ENCODE measurements at places on chromosomes 2 and 18.

- no peak for DNase-seq
These were observed 147.9 kb downstream of the MGAT5 start for GRCh38 chr2:134401789-134402188.

GRCh38 chr18:13267431-13267873 lies 48.9 kb downstream of the LDLRAD4 start:
- no peak for DNase-seq

GRCh38 chr18:50071397-50071796 lies 123.5 kb downstream of the MYO5B start:
- no peak for DNase-seq

- no peak for DNase-seq
These were observed 70.0 kb upstream of the SLC25A52 start for GRCh38 chr18:31830686-31831085.

GRCh38 chr18:59954241-59954640 lies 54.4 kb downstream of the PMAIP1 start:
- DNase-seq = no peak

GRCh38 chr18:49708662-49709346 lies 104.5 kb downstream of the ACAA2 start:
- DNase-seq = no peak

DNA sequence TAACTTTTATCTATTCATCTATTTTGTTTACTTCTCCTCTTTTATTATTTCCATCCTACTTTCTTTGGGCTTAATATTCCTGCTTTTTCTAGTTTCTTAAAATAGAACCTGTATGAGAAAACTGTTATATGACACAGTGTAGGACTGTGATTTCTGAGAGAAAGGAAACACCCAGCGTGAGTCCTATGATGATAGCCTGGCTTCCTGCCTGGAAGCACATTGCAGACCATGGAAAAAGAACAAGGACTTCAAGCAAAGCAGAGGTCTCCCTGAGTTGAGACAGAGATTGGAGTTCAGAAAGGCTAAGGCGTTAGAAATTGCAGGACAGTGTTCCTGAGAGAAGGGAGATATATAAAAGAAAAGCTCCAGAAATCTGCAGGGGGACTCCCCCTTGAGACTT lies 7.8 kb downstream of the RBM44 start:
- no peak for DNase-seq

GRCh38 chr18:24048261-24048660 lies 33.7 kb downstream of the TTC39C start:
- no peak for DNase-seq

DNA sequence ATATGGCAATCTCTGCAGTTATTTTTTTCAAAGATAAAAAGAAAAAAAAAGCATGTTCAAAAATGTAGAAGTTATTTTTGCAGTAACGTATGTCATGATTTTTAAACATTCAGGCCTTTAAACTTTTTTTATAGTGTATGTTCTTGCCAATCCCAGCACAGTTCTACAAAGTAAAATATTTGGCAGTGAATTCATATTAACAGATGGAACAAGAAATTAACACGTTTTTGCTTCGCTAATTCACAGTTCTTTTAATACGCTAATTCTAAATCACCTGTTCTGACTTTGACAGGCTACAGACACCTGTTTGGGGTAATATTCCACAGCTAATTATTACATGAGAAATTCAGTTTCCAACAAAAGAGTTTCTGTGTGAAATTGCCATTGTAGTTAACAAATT lies 183.2 kb downstream of the ARHGAP15 start:
- DNase-seq = no peak

GRCh38 chr2:145815933-145816332 lies 1296.0 kb upstream of the ZEB2 start:
- DNase-seq = no peak

- DNase-seq = no peak
These were observed 151.6 kb upstream of the MSH6 start for GRCh38 chr2:47631306-47631705.

GRCh38 chr2:6441800-6442199 lies 423.9 kb downstream of the CMPK2 start:
- no peak for DNase-seq

DNA sequence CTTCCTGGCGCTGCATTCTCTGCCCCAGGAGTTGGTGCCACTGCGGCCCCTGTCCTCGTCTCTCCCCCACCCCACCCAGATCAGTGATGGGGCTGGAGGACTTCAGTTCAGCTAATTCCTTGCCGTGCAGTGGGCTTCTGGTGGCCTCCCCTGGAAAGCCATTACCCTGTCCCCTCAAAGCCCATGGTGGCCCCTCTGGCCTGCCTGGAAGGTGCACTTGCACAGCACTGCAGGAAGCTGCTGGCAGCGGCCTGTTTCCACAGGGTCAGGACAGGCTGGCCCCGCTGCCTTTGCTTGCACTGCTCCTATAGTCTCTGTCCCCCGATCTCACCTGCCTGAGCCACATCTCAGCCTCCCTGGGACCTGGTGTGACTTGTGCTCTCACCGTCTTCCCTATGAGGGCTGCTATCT lies 105.1 kb downstream of the USP40 start:
- DNase-seq = no peak

GRCh38 chr18:33581856-33582255 lies 3.8 kb downstream of the ASXL3 start:
- no peak for DNase-seq

DNA sequence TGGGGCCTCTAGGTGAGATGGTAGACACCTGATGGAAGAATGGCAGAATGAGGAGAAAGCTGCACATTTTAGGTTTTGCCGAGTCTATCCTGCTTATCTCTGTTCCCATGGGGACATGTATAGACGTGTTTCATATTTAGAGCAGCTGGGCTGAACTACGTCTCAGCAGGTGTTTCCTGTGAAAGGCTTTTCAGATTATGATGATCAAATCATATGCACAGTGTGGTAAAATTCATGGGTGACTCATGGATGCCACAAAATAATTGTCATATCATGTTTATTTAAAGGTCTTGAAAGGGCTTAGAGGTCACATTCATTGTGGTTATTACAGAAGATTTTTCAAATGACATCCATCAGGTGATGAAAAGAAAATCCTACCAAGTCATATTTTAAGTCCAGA lies 90.5 kb downstream of the ICOS start:
- DNase-seq = peak; percentile 82

GRCh38 chr2:99942561-99943347 lies 199.6 kb downstream of the AFF3 start:
- no peak for DNase-seq

DNA sequence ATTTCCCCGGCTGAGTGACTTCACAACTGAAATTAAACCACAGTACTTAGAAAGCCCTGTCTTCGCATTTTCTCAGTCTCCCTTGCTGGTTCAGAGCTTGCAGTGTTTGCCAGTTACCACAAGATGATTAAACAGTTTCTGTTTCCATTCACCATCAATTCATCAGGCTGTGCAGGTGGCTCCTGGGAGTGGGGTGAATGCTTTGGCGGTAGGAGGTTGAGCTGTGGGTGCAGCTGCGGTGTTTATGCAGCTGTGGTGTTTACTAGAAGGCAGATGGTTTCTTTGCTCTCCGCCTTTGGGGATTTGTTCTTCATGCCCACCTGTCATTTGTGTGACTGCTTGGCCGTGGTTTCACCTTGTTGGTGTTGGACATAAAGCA lies 16.1 kb downstream of the ACOXL start:
- peak; percentile 80 for DNase-seq

DNA sequence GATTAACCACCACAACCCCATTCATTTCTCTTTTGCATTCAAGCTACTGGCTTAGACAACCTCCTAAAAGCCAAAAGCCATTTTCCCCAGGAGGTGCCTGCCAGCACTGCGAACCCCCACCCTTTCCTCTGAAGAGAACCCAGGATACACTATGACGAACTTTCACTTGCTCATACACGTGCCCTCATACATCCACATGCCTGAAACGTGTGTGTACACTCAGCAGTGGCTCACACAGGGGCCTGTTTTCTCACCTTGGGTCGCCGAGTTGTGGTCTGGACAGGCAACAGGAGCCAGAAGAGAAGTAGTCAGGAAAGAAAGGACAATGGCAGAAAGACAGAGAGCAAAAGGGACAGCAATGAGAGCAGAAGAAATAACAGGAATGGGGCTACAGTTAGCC lies 7.4 kb downstream of the DCTN1 start:
- DNase-seq = no peak

- no peak for DNase-seq
These were observed 47.8 kb upstream of the NT5C1B start for GRCh38 chr2:18637196-18637595.

- peak; percentile 68 for DNase-seq
These were observed 35.4 kb downstream of the FASTKD2 start for GRCh38 chr2:206800506-206801417.

DNA sequence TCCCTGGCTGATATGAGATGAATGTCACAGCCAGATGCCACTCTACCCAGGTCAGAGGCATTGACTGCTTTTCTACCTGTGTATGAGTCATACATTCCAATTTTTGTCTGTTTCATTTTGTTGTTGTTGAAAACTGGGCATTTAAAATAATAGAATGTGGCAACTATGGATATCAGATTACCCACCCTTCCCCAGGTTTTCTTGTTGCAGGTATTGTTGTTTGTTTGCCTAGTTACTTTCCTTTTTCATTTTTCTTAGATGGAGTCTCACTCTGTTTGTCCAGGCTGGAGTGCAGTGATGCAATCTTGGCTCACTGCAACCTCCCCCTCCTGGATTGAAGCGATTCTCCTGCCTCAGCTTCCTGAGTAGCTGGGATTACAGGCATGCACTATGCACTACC lies 70.2 kb downstream of the LRRC30 start:
- DNase-seq = no peak

GRCh38 chr2:105621038-105621437 lies 123.7 kb upstream of the NCK2 start:
- DNase-seq = no peak

- no peak for DNase-seq
These were observed 30.2 kb upstream of the FAM124B start for GRCh38 chr2:224432003-224432579.

GRCh38 chr2:15042801-15043217 lies 410.3 kb downstream of the LRATD1 start:
- DNase-seq = no peak

DNA sequence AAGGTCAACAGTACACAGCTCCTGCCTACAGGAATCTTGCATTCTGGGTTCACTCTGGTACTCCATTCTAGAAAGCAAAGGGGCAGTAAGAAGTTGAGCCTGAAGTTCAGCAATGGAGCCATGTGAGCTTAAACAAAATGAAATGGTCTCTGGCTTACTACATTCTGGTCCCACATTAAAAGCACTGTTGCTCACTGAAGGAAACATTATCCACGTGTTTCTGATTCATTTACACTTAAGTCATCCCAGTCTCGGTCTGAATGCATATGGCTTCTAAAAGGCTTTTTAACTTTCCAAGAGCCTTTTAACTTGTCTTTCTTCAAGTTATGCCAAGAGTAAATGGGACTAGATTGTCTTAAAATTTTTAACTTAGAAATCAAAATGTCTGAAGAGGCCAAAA lies 177.8 kb downstream of the LNPK start:
- no peak for DNase-seq

GRCh38 chr18:2146092-2146491 lies 425.2 kb downstream of the METTL4 start:
- no peak for DNase-seq

DNA sequence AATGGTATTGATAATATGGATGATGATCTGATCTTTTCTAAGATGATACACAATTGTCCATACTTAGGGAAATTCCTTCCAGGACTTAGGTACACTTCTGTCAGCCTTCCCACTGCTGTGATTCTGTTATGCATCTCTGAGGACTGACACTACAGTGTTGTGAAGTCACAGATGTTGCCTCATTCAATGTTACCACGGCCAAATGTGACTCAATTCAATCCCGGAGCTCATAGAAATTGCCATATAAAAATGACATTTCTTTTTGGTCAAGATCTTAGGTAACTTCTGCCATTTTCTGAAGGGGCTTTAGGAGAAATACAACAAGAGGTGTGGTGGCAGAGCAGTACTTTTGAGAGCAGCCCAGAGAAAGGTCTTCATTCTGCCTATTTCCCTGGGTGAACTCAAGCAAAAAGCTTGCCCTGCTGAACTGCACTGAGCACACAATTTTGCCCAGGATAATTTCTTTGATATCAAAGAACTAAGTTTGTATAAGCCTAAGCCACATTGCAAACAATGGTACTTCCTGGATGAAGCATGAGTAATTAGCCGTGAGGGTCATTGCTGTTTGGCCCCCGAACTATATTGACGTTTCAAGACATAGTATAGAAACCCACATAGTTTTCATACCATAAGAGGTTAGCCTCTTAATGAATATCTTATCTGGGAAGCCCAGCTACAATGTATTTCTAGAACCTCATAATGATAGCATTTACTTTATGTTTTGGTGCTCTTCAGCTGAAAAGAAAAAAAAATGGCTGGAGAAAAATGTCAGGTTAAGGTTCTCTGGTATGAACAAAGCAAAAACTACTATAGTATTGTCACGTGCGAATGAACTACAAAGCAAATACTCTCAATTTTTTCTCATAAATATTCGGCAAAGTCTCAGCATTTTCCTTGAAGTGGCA lies 437.4 kb downstream of the MEIS1 start:
- DNase-seq = no peak

GRCh38 chr18:8036551-8036950 lies 469.4 kb downstream of the PTPRM start:
- no peak for DNase-seq

DNA sequence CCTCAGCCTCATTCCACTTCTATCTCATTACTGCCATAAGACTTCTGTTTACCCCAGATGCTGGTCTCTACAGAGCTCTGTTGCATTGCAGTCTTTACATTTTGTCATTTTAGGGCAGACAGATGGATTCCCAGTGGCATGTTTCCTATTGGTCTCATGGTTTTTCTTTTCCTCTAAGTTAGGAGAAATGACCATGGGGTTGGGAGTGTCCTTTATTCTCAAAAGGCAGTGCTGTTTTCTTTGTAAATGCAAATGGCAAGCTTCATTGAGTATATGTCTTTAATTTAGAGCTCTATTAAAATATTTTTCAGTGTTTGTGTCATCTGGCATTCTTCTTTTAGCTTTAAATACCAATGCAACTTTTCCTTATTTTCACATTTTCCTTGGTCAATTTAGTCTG lies 57.0 kb downstream of the MSTN start:
- DNase-seq = no peak

DNA sequence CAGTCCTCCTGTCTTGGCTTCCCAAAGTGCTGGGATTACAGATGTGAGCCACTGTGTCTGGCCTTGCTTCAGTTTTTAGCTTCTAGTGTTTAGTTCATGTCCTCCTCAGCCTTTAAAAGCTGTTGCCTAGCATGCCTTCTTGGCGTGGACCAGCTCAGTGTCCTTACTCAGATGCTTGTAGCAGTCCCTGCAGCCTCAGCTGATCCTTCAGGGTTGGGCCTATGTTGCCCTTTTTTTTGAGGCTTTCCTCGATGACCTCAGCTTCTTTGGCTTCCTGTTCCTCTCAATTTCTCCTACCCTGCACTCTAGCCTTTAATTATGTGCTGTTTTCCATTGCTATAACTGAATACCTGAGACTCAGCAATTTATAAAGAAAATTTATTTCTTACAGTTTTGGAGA lies 57.7 kb downstream of the TANC1 start:
- no peak for DNase-seq

GRCh38 chr2:149422337-149422990 lies 92.1 kb downstream of the LYPD6 start:
- no peak for DNase-seq
